OCI-LY7 (cell line): ENCODE measurements at places on chromosomes 3 and 15. TPM values are rescaled to one million over a fixed set of nuclear protein-coding genes. Genes with fewer than 3 reads are reported as not detected.

RBP2 gene
- not detected in 2 replicates for total RNA-seq

ATP13A5 gene
- total RNA-seq: not detected in 2 replicates

DNA sequence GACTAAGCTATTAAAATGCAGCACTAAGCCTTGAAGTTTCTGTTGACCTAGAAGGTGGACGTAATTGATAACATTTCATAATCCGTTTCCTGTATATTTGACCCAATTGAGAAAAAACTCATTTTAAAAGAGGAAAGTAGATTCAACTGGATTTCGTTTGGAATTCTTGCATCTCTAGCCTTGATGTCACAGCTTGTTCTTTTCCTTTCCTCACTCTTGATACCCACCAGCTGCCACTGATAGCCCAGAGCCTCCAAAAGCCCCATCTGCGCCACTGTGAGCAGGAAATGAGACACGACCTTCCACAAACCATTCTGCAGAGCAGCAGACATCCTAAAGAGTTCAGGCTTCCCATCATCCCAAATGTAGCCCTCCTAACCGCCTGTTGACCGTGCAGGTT lies 61.8 kb downstream of the FOXB1 start:
- DNase-seq: no peak

GOLGA8T gene
- not detected in 2 replicates for total RNA-seq

CPLX3 gene
- 1.5 and 2.1 TPM in 2 replicates for total RNA-seq

- peak; percentile 93 for DNase-seq
Measured at GRCh38 chr15:43789409-43789808, 2.7 kb upstream of the SERF2 start.

TMEM212 gene
- total RNA-seq: not detected in 2 replicates

DNA sequence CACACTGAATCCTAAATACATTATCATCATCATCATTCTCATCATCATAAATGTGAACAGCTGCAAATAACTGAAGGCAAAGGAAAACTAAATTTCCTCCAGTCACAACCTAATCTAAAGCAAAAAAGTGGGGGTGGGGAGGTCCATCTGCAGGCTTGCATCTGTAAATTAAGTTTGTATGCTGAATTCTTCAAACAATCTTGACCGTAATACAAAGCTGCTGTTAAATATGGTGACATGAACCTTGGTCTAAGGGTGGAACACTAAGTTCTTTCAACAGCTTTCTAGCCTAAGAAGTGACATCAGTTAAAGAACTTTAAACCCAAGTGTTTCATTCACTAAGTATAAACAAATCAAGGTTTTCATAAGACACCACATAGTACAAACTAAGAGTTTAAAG lies 4.3 kb downstream of the LRRFIP2 start:
- DNase-seq: no peak

GUCA1C gene
- not detected in 2 replicates for total RNA-seq

DNA sequence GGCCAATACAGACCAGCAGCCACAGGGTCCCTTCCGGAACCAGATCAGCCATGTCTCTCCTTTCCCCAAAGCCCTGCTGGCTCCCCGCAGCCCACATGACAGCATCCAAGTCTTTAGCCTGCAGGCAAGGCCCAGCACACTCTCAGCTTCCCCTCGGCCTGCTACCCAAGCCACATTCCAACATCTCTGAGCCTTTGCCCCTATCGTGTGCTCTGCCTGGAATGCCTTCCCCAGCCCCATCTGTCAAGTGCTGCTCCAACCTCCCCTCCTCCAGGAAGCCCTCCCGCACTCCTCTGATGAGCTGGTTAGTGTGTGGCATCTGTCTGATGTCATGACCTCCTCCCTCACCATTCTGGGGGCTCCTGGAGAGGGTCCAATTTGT lies 8.5 kb downstream of the PLXND1 start:
- no peak for DNase-seq

- DNase-seq: no peak
Measured at GRCh38 chr15:50126072-50126471, 7.0 kb upstream of the ATP8B4 start.

DNA sequence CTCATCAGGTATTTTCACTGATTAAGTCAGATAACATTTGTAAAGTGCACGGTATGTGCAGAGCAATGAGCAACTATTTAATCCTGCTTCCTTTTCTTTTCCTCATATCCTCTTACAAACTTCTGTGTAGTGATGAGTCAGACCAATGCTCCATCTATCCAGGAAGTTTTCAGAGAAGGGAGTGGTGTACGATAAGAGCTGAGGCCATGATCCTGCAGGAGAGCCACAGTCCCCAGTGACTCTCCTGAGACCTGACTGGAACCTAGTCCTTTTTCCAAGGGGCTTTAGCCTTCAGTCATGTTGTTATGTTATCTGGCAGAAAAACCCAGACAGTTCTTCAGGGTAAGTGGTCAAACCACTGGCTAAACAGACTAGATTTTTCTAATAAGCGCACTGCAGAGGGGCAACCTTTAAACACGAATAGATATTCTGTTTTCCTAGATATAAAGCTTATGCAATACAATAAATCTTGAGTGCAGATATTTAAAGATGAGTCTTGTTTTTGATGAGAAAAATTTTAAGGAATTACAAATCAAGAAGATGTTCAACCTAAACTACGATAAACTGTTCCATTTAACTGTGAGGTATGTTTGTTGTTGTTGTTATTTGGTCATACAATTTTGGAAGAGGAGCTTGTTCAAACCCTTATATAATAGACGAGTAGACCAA lies 110.5 kb upstream of the RAP2B start:
- DNase-seq: no peak

DNA sequence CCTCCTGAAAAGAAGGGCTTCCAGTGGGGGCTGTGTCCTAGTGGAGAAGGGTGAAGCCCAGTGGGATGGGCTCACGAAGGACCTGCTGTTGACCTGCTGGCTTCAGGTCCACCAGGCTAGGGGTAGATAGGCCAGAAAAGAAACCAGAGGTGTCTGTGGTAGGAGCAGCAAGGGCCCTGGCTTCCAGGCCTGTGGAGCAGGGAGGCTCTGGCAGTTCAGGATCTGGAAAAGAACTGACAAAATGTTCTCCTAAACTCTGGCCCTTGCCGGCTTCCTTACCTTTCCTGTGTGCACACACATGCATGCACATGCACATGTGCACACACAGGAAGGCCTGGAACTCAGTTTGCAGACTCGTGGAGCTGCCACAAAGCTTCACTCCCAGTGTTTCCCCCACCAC lies 49.7 kb downstream of the ABHD2 start:
- no peak for DNase-seq
